LHCN-M2 (cell line): ENCODE measurements at places on chromosomes 3 and 15. TPM values are rescaled to one million over a fixed set of nuclear protein-coding genes. Genes with fewer than 3 reads are reported as not detected.

DNA sequence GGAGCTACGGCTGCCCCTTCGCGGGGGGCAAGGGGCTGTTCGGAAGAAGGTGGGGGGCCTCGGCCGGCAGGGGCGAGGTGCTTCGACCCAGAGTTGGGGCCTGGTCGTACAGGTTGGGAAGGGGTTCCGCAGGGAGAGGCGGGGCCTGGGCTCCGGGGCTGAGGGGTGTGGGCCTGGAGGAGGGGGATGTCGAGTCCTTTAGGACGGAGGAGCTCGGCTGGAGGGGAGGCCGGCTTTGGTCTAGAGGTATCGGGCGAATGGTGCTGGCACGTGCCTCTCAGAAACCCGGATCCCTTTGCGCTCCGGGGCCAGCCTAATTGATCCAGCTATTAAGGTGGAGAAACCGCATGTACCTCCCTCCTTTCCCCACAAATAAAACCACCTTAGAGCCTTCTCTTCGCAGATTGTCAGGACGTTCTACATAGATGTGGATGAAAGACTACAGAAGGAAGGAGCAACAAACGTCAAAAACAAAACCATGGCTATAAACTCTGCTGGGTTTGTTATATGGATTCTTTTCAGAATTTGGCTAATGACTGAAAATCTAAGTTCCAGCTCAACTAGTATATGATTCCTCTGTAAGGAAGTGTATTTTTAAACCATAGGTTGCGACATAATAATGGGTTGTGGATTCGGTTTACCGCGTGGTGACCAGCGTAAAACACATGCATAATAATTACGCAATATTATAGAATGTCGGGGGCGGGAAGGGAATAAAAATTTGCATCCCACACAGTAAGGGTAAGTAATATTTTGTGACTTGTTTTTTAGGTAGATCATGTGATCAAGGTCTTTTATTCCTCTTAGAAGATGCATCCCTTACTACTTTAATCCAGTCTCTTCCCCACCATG lies 644 bp upstream of the NGLY1 start:
- DNase-seq = no peak

DNA sequence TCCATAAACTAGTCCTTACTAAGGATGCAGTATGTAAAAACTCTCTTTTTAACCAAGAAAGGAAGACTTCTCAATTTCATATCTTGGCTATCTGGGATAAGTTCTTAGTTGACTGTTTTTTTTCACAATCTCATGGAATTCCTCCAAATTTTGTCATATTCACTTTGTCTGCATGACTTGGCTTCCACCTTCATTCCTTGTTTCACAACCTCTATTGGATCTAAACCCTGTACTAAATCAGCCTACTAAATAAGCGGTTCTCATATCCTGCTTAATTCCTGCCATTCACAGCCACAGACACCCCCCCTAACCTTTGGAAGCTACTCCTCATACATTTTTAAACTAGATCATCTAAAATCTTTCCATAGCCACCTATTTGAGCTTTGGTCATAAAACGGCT lies 370.6 kb upstream of the NAALADL2 start:
- no peak for DNase-seq

ZNF620 gene
- 0.23 and 0.64 TPM in 2 replicates for total RNA-seq

MGLL gene
- total RNA-seq = 197 and 206 TPM in 2 replicates

DNA sequence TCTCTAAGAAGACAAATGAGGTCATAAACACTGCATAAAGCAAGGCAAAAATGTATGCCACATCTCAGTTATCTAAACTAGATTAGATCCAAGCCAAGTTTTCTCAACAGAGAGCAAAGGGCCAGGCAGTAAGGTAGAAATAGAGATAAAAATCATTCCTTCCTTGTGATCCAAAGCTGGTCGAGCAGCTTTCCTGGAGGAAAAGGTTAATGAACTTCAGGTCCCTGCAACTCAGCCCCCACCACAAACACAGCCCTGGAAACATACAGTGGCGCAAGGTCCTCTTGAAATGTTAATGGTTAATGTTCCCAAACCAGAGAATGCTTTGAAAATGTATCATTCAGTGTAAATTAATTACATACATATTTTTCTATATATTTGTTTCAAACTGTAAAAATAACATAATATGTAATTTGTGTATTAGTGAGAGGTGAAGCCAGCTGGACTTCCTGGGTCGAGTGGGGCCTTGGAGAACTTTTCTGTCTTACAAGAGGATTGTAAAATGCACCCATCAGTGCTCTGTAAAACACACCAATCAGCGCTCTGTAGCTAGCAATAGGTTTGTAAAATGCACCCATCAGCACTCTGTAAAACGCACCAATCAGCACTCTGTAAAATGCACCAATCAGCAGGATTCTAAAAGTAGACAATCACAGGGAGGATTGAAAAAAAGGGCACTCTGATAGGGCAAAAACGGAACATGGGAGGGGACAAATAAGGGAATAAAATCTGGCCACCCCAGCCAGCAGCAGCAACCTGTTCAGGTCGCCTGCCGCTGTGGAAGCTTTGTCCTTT lies 17.1 kb downstream of the LYSMD2 start:
- no peak for DNase-seq

- DNase-seq = no peak
Observed at GRCh38 chr3:179977356-179977755, 59.4 kb downstream of the PEX5L start.

GRCh38 chr15:64622410-64623260 lies 152.8 kb downstream of the RBPMS2 start:
- no peak for DNase-seq

PIK3R4 gene
- 33.4 and 33.9 TPM in 2 replicates for total RNA-seq

DNA sequence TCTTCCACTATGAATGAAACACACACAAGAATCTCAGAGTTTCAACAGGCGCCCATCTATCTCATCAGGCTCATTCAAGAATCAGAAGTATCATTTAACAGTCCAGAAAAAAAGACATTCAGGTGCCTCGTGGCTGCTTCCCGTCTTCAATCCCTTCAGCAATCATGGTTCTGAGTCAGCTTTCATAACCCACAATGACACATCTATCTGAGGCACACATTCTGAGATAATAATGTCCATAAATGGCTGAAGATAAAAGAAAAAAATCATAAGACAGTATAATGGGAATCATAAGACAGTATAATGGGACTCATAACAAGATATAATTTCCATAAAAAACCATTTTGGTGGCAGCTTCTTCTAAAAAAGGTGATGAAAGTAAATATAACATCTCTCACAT lies 52.4 kb downstream of the TNIK start:
- peak; percentile 89 for DNase-seq

DNA sequence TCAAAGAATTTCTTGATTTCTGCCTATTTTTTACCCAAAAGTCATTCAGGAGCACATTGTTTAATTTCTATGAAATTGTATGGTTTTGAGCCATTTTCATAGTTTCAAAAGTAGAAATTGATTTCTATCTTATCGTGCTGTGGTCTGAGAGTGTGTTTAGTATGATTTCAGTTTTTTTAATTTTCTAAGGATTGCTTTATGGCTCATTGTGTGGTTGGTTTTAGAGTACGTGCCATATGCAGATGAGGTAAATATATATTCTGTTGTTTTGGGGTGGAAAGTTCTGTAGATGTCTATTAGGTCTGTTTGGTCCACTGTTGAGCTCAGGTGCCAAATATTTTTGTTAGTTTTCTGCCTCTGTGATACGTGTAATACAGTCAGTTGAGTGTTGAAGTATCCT lies 487.1 kb upstream of the CBLB start:
- no peak for DNase-seq

DNA sequence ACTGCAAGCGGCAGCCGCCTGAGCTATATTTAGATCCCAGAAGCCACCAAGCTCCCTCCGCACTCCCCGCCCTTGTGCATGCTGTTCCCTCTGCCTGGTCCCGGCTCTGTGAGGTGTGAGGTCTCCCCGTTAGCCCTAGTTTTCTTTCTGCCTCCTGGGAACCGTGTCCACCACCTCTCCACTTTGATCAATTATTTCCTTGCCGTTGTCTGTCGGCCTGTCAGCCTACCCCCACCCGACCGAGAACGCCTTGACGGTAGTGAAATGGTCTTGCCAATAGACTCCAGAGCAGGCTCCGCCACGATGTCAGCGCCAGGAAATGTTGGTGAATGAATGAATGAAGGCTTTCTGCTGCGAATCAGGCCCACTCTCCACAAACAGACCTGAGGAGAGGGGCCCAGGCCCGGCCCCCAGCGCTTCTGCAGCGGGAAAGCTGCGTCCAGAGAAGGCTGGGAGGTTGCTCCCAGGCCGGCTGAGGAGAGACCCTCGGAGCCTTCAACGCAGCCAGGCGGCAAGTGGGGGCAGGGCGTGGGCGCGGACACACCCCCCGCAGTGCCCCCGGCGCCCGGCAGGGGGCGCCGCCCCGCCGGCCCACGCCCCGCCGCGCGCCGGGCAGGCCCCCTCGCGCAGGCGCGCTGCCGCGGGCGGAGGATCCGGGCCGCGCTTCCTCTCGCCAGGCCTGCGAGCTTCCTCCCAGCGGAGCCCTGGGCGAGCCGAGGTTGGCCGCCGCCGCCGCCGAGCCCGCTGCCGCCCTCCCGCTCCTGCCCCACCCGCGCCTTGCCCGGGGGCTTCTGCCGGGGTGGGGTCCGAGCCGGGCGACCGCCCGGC lies at the start of gene CSK:
Gene CSK, plus strand, starts transcription at position 650 of the 828 bp plus-strand sequence. CDS start 16,218 bp downstream, outside the sequence.
- peak; percentile 59 for DNase-seq

GRCh38 chr15:85624291-85624801 lies 170.4 kb downstream of the KLHL25 start:
- peak; percentile 48 for DNase-seq

C3orf85 gene
- not detected in 2 replicates for total RNA-seq

DNA sequence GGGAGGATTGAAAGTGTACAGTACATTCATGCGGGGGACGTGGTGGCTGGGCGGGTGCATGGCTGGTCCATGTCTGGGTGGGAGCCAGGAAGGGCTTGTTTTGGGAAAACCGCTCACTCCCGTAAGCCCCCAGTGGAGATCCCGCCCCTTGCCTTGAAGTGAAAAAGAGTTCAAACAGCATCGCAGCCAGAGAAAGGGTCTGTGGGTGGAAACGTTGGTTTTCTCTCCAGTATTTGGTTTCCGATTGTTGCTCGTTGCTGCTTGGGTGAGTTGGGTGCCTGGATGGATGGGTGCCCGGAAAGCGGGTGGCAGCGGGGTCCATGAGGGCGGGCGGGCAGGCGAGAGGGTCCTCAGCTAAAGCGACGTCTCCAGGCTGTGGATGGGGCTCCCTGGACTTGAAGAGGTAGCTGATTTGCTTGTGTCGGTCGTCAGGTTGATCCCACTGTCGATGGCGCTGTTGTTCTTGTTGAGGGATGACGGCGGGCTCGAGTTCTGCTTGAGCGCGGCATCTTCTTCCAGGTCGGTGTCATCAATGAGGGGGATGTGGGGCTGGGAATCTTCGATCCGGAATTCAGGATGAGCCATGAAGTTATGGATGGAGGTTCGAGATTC lies 7.7 kb upstream of the SEC13 start:
- no peak for DNase-seq

A4GNT gene
- total RNA-seq = not detected in 2 replicates

DNA sequence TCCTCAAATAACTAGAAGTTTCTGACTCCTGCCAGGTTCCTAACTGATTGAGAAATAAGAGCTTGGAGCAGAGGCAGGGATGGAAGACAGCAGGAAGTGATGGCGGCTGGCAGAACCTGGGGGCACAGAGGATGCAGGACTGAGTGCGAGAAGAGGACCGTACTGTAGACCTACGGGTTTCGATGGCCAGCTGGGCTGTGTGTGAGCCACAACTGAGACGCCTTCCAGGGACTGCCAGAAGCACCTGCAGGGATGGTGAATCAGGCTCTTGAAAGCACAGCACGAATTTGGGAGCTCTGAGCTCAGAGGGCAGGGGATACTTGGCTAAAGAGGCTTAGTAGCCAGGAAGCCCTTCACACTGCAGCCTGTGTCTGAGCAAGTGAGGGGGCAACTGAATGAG lies 165.6 kb downstream of the ABHD5 start:
- DNase-seq = no peak

GRCh38 chr3:151596940-151597339 lies 136.1 kb upstream of the IGSF10 start:
- DNase-seq = no peak
